ENCODE measurements at places on chromosomes 2 and 18.
A peak's percentile ranks its signal among the peaks of the same experiment; 100 is the strongest.

GRCh38 chr2:188902901-188903491, 71.2 kb upstream of the COL3A1 start:
- peak; percentile 62 for DNase-seq

DNA sequence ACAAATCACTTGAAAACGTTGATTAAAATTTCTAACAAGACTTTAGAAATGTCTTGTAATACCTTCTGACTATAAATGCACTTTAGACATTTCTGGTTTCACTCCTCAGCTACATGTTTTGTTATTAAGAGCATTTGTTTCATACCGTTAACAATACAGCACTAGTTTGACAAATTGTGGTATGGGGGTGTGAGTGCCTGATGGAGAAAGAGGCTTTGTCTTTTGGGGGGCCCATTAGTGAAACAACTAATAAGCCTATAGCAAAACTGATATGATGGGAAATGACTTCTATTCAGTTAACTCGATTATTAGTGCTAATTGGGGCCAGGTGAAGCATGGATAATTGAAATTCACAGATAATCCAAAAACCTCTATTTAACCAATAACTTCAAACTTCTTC, 30.9 kb upstream of the ZNF516 start:
- no peak for DNase-seq

- no peak for DNase-seq
These were observed 4.0 kb upstream of the RNF152 start for GRCh38 chr18:61896757-61897156.

DNA sequence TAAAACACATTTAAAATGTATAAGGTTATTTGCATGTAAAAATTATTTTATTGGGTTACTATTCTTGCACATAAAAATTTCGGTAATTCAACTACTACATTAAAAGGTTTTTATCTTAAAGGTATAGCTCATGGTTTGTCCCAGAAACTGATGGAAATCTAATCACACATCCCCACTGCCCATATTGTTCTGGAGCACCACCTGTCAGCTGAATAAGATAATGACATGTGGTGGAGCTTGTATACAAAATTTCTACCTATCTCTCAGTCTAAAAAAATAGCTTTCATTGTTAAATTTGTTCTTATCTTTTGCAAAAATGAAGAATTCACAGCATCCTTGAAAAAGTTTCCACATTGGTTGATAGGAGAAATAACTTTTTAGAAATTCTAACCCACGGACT, 18.3 kb downstream of the ERBB4 start:
- DNase-seq, result no peak

GRCh38 chr2:187188783-187189631, 259.0 kb downstream of the CALCRL start:
- no peak for DNase-seq

DNA sequence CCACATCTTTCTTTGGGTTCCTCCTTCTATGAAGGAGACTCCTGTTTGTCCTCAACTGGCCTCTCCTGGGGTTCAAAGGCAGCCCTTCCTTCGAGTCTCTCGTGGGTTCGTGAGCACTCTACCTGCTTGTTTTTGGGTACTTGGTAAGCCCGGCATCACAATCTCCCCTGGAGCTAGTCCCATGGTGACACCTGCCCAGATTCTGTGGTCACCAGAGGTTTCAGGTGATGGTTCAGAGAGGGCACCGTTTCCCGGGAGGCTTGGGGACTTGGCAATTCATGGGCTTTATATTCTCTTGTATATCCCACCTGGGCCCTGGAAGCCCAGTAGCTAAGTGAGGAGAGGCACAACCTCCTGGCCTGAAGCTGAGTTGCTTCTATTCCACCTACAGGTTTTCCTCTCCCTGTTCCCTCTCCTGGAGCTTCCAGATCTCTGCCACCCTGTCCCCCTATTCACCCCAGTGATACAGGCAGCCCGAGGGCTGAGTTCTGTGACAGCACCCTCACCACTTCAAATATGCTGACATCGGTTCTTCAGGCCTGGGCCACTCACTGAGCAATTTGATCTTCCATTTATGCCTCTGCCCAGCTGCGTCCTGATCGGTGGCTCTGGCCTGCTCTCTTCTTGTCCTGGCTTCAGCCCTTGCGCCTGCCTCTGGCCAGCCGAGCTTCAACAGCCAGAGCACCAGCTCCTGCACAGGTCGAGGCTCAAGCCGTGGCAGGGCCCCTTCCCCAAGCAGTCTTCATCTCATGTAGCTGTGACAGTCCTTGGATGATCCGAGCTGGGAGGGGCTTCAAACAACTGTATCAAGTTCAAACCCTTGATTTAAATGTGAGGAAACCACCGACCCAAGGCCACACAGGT, 91.5 kb downstream of the MSH2 start:
- no peak for DNase-seq

- peak; percentile 32 for DNase-seq
These were observed 506.6 kb downstream of the ERBB4 start for GRCh38 chr2:212032032-212032431.

DNA sequence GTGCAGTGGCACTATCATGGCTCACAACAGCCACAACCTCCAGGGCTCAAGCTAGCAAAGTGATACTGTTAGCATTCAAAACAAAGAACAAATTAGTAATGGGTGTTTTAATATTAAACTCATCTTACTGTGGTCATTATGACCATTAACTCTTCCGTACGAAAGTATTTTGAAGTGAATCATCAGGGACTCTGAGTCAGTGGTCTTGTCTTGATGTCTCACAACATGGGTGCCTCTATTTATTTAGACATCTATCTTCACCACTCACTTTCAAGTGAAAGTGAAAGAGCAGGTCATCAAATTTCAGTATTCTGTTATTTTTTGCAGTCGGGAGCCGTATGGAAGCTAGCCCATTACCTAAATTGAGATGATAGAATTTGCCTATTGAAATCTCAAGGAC, 1118.2 kb downstream of the DPP10 start:
- no peak for DNase-seq

DNA sequence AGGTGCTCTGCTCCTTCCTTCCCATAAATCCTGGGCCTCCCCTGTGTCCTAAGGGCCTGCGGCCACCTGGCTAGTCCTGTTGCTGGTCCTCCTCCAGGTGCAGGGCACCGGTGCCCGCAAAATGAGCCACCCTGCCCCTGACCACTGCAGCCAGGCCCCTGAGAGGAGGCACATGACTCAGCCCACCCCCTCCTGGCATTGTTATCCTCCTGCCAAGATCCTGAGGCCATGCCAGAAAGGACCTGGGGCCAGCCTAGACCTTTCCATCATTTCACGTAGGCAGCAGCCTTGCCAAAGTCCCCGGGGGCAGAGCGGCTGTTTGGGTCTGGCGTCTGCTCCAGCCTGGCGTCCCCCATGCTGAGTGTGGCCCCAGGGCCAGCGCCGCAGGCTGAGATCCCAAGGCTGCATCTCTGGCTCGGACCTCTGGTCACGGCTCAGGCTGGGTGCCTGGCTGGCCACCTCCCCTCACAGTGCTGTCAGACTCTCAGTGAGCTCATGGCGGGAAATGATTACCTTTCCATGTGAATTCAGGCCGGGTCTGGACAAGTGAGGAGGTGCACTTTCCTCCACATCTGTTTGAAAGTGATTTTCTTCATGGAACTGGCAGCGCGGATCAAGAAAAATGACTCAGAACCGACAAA, 81.0 kb downstream of the NDUFA10 start:
- DNase-seq, result no peak

DNA sequence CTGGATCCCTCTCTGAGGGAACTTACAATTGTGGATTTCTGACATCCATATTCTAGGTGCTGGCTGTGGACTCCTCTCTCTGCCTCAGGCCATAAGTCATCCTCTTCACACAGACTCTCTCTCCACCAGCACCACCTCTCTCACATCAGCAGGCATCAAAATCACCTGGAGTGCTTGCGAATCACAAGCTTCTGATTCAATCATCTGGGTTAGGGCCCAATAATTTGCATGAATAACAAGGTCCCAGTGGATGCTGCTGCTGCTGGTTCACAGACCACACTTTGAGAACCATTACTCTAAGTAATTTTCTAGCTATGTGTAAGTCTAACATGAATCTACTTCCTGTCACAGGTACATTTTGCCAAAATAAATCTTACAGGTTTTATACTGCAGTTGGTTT, 214.9 kb downstream of the DSEL start:
- DNase-seq, result no peak

DNA sequence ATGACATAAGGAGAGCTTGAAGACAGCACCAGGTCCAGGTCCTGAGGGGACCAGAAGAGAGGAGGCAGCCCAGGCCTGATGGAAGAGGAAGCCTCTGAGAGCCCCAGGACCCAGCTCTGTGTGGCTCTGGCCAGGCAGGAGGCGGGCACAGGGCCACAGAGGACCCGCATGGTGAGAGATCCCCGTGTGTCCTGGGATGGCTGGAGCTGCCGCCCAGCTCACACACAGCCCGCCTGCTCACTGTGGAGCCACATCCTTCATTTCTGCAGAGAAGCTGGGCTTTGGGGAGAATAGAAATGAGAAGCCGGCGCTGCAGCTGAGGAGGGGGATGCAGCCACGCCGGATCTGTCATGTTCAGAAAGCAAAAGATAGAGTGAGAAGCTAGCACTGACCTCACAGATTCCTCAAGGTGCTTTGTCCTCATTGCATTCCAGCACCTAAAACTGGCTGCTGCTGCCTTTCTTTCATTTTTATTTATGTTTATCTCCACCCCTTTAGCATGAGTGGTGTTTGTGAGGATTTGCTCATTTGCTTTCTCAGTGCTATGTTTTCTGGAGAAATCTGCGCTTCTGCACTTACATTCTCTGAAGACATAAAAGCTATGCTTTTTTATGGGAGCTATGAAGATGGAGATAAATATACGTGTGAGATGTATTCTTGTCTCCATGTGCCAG, 307.6 kb upstream of the MYT1L start:
- DNase-seq, result no peak

DNA sequence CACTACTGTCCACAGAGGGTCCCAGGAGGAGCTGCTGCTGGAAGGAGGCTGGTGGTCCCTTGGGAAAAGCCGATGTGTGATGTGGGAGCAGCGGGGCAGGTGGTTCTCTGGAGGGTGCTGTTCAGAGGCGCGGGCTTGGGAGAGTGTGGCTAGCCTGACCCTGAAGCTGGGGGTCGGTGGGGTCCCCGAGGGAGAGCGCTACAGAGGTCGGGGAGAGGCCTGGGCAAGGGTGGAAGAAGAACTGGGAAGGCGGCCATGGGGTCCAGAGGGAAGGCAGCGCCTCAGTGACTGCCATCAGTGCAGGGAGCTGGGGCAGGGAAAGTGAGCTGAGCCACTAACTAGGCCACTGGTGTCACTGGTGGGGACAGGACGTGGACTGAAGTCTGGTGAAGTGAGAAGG, 32.5 kb downstream of the FAM228A start:
- DNase-seq, result no peak

GRCh38 chr2:227473806-227474205, 1.9 kb downstream of the AGFG1 start:
- DNase-seq, result no peak

GRCh38 chr2:217655651-217656050, 347.1 kb downstream of the TNS1 start:
- DNase-seq, result no peak

DNA sequence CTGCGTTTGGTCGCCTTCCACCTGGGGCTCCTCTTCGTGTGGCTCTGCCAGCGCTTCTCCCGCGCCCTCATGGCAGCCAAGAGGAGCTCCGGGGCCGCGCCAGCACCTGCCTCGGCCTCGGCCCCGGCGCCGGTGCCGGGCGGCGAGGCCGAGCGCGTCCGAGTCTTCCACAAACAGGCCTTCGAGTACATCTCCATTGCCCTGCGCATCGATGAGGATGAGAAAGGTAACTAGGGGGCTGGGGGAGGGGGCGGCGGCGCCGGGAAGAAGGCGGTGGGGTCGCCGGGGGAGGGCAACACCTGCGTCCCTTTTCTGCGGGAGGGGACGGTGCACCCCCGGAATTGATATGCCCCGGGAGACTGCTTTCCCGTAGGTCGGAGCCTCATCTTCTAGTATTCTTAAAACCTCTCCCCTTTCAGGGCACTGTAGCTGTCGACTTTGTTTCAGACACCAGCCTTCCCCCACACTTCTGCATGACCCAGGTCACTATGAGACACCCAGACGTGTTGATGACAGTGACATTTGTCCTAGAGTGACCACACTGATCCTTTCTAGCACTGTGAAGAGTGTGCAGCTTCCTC, 755 bp downstream of the SPAST start:
- DNase-seq, result no peak

DNA sequence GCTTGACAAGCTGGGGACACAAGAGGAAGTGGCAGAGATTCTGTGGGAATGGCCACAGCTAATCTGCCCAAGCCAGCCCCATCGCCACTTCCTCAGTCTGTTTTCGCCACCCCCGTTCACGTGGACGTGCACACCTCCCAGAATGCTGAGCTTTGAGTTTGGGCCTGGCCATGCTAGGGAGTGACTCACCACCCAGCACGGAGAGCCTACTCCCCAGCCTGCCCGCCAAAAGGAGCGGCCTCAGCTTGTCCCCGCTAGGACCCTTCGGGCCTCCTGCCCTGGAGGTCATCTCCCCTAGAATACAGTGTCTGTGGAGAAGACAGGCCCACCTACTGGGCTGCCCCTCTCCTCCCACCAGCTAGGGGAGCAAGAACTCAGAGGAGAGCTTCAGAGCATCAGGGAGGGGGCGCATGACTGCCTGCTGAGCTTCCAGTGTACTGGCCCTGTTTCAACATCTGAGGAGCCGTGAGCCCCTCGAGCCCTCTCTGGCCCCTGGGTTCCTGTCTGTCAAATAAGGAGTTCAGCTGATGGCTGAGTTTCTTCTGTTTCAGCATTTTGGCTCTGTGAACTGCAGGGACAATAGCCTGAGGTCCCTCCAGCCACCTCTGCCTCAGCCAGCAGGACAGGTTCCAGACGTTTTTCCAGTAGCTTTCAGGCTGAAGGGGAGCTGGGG, 5.1 kb downstream of the SLC35F6 start:
- no peak for DNase-seq

DNA sequence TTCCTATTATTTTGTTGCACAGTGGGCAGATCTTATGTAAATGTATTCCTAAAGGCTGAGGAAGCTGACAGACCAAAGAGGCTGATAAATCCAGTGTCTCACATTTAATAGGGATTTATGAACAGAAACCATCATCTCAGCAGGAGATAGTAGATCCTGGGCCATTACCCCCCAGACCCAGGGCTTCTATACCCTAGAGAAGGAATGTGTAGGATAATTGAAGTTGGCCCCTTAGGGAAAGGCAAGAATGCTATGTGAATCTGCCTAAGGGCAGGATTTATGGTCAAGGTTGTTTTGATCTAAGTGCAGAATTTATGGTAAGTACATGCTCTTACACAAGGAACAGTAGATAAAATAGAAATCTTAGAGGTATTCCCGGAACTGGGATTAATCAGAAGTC, 29.0 kb downstream of the RPL37A start:
- no peak for DNase-seq

DNA sequence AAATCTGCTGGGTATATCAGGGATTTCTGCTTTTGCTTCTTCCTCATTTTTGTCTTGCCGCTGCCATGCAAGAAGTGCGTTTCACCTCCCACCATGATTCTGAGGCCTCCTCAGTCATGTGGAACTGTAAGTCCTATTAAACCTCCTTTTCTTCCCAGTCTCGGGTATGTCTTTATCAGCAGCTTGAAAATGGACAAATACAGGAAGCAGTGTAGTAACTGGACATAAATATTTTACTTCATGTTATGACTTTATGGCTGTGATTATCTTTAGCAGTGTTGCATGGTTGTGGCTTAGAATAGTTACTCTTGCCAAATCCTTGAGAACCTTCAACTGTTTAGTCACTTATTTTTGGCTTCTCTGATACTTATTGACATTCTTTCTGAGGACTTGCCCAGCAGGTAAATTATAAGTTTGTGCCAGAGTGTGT, 66.2 kb upstream of the DLX2 start:
- DNase-seq, result no peak
